ENCODE measurements at places on chromosomes 2 and 18.

- DNase-seq, result no peak
Measured at GRCh38 chr18:48961547-48961946, 10.8 kb upstream of the SMAD7 start.

- DNase-seq, result peak; percentile 2
Measured at GRCh38 chr2:182228073-182228473, 198.8 kb downstream of the PDE1A start.

DNA sequence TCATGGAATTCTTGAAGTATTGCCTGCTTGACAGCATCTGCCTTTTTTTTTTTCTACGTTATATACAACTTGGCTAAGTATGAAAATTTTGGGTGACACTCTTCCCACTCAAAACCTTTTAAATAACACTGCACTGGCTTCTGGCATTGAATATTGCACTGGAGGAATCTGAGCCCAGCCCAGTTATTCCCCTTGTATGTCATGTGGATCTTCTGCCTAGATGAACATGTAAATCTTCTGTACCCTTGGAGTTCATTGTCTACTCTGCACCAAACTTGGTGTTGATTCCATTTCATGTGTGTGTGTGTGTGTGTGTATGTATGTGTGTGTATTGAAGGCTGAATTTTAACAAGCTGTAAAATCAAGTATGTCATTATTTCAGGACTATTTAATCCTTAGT is 59.4 kb downstream of the NAPG start:
- DNase-seq, result no peak

DNA sequence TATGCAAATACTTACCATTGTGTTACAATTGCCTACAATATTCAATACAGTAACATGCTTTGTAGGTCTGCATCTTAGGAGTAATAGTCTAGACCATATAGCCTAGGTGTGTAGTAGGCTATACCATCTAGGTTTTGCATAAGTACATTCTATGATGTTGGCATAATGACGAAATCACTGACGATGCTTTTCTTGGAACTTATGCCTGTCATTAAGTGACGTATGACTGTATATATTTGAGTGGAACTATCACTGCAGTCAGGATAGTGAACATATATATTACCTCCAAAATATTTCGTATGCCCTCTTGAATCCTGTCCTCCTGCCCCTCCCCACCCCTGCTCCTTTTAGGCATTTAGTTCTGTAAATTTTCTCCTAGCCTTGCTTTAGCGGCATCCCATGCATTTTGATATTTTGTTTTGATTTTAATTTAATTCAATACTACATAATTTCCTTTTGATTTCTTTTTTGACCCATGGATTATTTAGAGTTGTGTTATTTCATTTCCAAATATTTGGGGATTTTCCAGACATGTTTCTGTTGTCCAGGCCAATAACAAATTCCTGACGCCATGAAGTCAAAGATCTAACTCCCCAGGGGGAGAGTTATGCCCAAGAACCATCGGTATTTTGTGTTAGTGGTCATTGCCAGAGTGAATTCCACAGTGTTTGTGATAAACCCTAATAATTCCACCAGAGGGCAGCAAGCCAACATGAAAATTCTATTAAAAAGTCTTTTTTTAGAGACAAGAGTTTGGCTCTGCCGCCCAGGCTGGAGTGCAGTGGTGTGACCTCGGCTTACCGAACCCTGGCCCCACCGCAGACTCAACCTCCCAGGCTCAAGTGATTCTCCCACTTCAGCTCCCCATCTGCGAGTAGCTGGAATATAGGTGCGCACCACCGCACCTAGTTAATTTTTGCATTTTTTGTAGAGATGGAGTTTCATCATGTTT is 24.2 kb upstream of the CASP8 start:
- no peak for DNase-seq

DNA sequence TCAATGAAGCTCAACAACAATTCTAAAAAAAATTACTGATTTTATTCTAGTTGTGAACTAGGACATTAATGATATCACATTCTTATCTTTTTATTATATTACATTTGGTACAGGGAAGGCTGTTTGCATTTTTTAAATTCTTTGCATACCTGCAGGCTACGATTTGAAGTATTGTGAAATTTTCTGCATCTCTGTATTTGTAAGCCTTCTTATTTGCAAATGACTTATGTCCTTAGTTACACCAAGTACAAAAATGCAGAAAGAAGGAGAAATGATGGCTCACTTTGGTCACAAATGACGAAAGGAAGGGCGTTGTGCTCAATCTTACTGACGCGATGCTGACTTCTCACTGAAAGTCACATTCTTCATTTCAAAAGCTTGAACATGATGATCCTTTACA is 227.5 kb upstream of the SOX11 start:
- no peak for DNase-seq

- no peak for DNase-seq
Measured at GRCh38 chr2:26534865-26535662, 57.1 kb upstream of the OTOF start.

DNA sequence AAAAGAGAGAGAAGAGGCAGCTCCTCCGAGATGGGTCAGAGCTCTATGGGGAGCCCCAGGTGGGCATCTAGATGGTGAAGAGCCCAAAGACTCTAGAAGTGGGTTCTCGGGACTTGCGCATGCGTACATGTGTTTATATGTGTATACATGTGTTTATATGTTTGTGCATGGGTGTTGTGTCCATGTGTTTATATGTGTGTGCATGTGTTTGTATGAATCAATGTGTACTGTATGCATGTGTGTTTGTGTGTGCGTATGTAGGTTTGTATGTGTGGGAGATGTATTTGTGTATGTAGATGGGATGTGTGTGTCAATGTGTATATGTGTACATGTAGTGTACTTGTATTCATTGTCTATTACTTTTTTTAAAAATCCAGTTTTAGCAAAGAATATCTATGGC is 25.6 kb downstream of the DNPEP start:
- DNase-seq, result no peak
